ENCODE measurements at places on chromosomes 11 and 22.

DNA sequence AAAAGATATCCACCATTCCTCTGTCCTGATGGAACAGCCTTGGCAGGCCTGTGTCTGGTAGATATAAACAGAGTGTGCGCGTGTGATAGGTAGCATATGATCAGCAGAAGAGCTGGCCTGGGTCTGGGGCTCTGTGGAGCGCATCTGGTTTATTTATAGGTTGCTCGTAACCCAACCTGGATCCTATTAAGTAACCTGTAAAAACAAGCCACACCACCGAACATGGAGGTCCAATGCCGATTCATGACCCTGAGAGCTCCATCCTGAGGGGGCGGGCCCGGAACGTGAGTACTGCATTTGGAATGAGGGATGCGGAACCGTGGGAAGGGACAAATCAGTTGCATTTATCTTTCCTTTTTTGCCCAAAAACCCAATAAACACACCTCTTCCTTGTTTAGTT lies 31.9 kb upstream of the APOL5 start:
- DNase-seq: no peak

DNA sequence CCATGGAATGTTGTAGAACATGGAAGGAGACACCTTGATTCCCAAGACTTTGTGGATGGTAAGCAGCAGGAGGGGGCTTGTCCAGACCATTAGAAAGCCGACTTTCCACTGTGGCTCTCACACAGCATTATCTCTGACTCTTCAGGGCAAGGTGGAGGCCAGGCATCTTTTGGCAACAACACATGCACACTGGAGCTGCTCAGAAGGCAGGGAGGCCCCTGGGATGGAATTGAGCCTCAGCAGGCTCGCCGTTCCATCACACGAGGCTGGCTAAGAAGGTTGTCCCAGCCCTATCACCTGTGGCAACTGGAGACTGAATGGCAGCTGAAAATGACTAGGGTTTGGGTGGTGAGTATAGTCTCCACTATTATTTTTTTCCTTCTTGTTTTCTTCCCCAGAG lies 76.3 kb upstream of the TMEM45B start:
- no peak for DNase-seq

GRCh38 chr11:118914178-118914918 lies 11.4 kb downstream of the BCL9L start:
- peak; percentile 84 for DNase-seq

DNA sequence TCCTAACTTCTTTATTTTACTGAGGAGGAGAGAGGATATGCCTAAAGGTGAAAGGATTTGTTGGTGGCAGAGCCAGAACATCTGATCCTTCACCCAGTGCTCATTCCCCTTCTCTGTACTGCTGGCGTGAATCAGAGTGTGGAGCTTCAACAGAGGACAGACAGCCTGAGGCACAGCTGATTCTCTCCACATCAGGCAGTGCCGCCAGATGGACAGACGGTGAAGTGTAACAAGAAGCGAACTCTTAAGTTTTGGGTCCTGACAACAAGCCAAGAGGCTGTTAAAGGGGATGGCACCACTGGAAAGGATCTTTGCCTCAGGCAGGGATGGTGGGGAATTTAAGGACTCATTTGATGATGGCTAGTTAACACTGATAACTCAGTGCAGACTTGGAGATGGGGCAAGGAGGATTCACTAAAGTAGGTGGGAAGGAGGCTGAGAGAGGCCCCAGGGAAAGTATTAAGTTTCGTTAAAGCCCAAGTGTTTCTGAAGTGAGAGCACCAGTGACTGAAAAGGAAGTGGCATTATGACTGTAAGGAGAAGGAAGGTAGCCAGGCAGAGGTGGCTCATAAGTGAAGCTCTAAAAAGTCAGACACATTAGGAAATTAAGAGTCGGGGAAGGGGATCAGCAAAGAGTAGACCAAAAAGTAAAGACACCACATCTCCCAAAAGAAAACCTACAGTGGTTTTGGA lies 81.3 kb downstream of the CLPB start:
- DNase-seq: no peak

DNA sequence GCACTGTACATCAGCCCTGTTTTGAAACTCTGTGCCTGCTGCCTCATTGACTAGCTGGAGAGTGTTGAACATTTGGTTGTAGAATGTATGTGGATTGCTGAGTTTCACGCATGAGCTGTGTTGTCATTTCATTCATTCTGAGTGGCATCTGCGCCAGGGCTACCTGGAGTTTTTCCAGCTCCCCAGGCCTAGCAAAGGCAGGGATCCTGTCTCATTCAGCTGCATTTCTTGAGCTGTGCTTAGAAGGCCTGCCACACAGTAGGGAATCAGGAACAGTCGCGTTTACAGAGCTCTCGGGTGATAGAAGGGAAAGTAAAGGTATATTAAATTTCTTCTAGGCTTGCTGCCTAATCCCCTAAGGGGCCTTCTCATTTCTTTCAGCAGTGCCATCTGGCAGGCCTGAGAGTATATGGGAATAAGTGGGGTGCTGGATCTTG lies 44.3 kb downstream of the PTPRJ start:
- DNase-seq: no peak

- DNase-seq: no peak
These were observed 22.9 kb downstream of the TMEM123 start for GRCh38 chr11:102429691-102430090.

DNA sequence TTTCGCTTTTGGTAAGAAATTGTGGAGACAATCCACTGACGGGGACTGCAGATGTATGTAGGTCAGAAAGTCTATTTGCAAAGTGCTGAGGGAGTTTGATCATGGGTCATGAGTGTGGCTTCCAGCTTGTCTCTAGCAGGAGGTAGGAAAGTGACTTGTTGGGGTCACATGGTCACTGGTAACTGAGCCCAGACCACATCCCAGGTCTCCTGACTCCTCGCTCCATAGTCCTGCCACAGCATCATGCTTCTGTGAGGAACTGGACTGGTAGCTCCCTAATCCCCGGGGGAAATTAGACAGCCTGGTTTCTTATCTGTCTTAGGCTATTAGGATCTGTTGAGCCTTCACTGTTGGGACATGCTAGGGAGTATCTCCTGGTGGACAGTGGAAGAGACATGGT lies 142.1 kb downstream of the MYO18B start:
- DNase-seq: no peak

DNA sequence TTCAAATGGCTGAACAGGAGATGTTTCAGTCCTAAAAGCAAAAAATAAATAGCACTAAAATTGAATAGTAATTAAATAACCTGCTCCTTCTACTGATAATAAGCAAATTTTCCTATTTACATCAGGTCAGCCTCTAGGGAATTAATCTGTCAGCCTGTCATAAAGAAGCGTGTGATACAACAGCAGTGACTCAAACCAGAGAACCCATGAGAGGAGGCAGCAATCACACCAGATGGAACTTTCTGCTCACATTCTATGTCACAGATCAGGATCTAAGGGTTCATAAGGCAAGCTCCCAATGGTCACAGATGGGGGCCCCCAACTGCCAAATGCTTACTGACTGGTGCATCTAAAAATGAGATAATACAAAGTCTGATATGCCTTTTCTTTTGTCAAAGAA lies 41.1 kb downstream of the RBFOX2 start:
- DNase-seq: no peak

DNA sequence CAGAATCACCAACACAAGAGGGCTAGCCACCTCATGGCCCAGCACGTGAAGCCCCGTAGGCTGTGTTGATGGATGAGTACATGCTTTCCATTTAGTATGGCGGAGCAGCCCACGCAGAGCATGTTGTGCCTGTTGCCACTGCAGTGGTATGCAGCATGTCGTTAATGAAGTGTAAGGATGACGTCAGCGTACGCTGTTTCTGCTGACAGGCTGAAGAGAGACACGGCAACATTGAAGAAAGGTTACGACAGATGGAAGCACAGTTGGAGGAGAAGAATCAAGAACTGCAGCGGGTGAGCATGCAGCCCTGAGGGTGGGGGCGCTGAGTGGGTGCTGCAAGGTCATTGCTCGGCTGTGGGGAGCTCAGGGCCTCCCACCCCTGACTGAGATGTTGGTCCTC lies 62.8 kb downstream of the PPFIA1 start:
- DNase-seq: no peak

GRCh38 chr22:31619611-31620300 lies 42.3 kb downstream of the PISD start:
- no peak for DNase-seq

- peak; percentile 91 for DNase-seq
These were observed 71.9 kb upstream of the PPARA start for GRCh38 chr22:46078241-46079092.

GRCh38 chr22:35448523-35448922 lies 48.6 kb downstream of the MCM5 start:
- no peak for DNase-seq

- peak; percentile 57 for DNase-seq
These were observed 736 bp downstream of the RDX start for GRCh38 chr11:110295531-110296225.

- no peak for DNase-seq
These were observed 24.9 kb upstream of the GNAZ start for GRCh38 chr22:23045461-23045860.

GRCh38 chr11:108733479-108734116 lies 68.7 kb downstream of the DDX10 start:
- peak; percentile 62 for DNase-seq

- DNase-seq: peak; percentile 50
These were observed 5.4 kb downstream of the PLA2G6 start for GRCh38 chr22:38176170-38176741.

- no peak for DNase-seq
These were observed 90.8 kb downstream of the RNF169 start for GRCh38 chr11:74839446-74839845.

- peak; percentile 41 for DNase-seq
These were observed 597.2 kb upstream of the ANO3 start for GRCh38 chr11:25734591-25735211.

DNA sequence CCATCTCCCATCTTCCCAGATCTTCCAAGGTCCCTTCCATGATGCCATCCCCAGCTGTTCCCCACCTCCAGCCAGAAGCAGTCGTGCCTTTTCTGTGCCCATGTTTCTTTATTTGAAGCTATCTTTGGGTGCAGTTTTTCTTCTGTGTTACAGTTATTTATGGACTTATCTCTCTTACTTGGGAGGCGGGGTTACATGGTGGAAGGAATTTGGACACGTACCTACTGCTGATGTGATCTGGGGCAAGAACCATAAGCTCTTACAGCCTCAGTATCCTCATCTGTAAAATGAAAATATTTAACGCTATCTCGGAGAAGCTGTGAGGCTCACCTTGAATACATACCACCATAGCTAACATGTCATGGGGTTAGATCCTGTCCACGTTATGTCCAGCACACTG lies 98.9 kb downstream of the ZBTB16 start:
- DNase-seq: no peak

DNA sequence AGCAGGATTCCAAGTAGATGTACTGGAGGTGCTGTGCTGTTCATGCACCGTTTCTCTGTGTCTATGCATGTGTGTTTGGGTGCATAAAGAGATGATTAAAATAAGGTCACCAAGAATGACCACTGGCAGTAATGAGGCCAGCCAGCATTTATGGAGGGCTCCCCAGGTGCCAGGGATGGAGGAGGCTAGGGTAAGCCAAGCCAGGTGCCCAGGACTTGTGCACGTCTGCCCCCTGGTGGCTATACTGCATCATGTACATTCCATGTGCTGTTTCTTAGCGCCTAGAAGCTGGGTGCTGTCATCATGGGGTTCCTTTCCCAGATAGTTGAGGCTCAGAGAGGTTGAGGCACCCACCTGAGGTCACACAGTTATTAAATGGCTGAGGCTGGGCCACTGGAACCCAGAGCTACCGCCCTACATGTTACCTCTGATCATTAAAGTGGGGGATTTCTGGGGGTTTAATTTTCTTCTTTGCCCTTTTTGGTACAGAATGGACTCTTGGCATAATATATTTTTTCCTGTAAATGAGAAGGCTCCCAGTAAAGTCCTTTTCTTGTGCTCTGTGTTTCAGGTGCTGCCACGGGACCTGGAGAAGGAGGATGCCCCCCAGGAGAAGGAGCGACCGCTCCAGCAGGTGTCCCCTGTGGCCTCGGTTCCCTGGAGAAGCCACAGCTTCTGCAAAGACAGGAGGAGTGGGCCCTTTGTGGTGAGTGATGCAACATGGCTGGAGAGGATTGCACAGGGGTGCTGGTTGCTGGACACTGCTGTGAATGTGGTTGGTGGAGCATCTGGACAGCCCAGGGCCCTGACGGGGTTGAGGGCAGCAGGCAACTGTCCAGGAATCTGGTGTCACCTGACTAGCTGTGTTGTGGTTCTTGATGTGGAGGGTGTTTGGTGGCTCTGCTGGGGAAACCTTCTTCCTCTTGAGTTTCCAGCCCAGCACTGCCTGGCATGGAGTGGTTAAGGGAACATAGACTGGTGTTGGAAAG lies 96.4 kb downstream of the KIAA1671 start:
- DNase-seq: peak; percentile 48

GRCh38 chr11:26983645-26984044 lies 10.3 kb upstream of the FIBIN start:
- DNase-seq: no peak

- DNase-seq: no peak
These were observed 66.9 kb downstream of the NFAM1 start for GRCh38 chr22:42365111-42365865.

DNA sequence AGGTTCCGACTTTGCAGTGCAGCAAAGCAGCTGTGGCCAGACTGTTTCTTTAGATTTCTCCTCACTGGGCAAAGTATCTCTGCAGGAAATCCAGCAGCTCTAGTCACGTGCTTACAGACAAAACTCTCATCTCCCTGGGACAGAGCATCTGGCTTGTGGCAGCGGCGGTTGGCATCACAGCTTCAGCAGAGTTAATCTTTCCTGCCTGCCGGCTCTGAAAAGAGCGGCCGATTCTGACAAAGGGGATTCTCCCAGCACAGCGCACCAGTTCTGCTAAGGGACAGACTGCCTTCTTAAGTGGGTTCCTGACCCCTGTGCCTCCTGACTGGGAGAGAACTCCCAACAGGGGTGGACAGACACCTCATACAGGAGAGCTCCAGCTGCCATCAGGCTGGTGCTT lies 1357.3 kb upstream of the TENM4 start:
- DNase-seq: no peak

DNA sequence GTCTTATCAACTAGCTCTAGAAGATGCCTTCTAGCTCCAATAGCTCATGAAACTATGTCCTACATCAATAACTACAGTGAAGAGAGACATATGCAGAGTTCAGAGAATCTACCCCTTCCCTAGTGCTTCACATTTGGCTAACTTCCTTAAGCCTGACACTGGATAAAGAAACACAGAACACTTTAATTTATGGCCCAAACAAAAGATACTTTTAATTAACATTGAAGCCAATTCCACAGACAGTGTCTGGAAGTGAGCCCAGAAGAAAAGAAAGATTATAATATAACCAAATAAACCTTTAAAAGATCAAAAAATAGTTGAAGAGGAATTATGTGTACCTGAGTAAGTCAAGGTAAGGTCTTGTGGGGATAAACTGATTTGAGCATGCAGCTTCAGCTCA lies 255.2 kb downstream of the C11orf87 start:
- no peak for DNase-seq

Measured in HT1080 (cell line).